ENCODE measurements at places on chromosomes 4 and X. TPM values are rescaled to one million over a fixed set of nuclear protein-coding genes. Genes with fewer than 3 reads are reported as not detected.

STPG2 gene
- 0.14 TPM for total RNA-seq

DNA sequence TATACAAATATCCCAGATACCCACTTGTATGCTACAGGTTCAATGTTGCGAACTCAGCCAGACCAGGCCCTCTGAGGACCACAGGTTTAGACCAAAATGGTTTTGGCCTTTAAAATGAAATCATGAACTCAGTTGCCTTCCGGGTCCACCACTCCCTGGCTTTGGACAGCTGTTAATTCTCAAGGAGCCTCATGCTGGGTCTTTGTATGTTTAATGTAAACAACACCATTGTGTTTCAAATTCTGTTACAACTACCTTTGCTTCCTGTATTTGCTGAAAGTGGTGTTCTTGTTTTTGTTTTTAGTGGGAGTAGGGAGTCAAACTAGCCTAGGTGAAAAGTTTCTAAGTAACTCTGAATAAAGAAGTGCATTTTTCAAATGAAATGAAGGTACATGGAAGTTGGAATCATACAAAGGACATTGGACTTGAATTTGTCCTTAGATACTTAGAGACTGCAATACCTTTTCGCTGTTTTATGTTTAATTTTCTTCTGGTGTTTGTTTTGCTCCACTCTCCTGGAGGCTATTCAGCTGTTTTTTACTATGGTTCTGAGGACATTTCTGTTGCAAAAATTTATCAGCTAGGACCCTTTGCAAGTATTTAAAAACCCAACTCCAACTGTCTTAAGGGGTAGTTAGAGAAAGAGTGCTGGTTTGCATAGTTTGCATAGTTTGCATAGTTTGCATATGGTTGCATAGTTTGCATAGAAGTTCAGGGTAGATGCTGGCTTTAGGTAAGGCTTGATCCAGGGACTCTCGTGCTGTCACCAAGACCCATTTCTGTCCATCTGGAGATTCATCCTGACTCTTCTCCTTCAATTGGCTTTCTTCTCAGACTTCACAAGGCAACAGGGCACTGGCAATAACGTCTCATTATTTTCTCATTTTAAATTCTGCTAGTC, 70.1 kb downstream of the MID1IP1 start:
- no peak for DNase-seq

- no peak for DNase-seq
Measured at GRCh38 chrX:21948897-21949578, 8.5 kb downstream of the SMS start.

DNA sequence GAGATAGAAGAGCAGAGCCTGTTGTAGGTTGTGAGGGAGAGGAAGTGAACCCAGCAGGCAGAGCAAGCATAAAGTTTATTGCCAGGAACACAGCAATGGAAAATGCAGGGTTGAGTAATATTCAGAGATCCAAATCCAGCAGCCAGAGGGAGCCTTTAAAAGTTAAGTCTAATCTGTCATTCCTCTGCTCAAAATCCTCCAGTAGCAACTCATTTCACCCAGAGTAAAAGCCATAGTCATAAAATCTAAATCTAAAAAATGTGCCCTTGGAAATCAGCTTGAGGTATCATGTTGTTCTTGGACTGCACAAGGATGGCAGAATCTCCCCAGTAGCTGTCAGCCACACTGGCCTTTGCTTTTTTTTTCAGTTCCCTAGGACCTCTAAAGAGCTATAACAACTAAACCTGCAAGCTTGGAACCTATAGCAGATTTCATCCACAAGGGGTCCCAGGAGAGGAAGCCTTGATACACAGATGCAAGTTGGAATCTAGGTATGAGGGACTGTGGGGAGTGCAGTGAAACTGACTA, 62.9 kb upstream of the FRAS1 start:
- no peak for DNase-seq

- DNase-seq: no peak
Measured at GRCh38 chr4:157992948-157993839, 179.6 kb downstream of the GASK1B start.
